CD4-positive, alpha-beta T cell (primary cell): ENCODE measurements at places on chromosomes 5 and 9.

DNA sequence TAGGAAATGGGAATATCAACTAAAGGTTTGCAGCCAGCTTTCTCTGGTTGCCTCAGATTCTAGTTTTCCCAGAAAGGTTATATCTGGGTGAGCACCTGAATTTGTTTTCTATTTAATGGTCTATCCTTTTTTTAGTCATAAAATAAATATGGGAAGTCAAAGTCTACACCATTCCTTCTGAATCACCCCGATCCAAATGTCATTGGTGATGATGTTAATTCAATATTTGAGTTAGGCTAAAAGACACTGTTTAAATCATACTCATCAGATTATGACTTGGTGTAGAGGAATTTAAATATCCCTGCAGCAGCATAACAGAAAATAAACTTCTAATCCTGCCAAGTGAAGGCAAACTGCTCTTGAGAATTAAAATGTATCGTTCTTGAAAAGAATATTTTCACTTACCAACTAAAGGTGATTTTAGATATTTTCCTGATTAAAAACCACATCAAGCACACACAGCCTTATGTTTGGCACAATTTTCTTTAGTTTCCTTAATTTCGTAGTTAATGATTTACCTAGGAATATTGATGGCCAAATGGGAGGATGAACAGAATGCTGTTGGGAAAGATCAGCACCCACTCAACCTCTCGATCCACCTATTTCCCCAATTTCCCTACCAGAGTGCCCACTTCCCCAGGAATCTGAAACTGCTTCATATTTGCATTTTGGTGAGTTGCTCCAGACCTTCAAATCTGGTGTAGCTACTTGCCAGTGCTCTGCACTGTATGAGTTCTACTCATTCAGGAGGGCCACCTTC, 103.1 kb upstream of the TSLP start:
- DNase-seq: no peak

- DNase-seq: no peak
These were observed 56.9 kb downstream of the NPR3 start for GRCh38 chr5:32767948-32768467.

- DNase-seq: peak; percentile 94
These were observed 7.0 kb upstream of the MGAT1 start for GRCh38 chr5:180809403-180810209.

DNA sequence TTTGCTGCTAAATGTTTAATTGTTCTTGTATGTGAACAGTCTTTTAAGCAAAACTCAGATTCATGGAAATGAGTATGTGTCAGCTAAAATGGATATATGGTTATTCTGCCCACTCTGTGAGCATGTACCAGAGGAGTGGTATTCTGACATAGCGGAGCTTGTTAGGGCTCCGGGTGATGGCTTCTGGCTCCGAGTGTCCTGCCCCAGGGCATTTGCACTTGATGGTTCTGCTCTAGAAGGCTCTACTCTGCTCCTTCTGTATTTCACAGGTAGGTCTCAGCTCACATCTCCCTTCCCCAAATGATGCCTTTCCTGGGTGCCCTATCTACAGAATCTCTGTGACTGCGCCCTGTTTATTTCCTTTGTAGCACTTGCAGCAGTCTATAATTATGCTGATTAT, 113.3 kb downstream of the ARHGAP26 start:
- DNase-seq: no peak

DNA sequence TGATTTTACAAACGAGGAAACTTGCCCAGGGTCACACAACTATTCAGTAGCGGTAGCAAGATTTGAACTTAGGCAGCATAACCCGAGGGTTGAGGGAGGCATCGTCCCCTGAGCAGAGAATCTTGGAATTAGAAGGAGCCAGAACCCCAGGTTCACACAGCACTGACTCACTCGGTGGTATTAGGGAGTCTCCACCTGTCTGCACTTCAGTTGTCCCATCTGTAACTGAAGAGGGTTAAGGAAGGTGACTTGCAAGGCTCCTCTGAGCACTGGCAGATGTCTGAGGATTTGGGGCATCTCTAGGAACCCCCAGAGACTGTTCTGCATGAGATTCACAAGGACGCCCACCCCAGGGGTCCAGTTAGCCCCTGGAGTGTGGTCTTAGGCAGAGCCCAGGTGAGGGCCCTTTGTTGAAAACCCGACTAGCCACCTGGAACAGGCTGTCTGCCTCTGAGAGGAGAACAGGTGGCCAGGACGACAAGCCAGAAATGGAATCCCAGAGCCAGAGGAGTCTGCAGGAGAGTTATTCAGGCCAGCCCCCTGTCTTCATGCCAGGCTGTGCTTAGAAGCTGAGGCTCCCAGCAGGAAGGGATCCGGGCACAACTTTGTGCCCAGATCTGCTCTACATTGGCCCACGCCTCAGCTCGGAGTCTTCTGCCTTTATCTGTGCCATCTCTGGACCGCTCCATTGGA, 50.0 kb upstream of the ORM1 start:
- DNase-seq: no peak

GRCh38 chr5:980001-980588, 28.5 kb upstream of the NKD2 start:
- no peak for DNase-seq

DNA sequence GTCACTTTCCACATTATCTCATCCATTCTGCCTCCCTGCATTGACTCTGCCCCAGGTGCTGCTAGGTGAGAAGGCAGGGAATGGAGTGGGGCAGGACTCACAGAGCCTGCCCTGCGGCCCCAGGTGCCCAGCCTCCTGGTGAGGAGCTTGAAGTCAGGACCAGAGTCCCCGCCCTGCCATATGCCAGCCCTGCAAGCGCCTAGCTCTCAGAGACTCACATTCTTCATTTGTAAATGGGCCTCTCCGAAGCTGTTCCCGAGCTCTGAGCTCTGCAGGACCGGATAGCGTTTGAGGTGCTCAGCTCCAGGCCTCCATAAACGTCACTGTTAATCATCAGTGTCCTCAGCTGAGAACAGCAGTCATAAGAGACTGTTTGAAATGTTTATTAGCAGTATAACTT, 75.1 kb upstream of the STXBP1 start:
- no peak for DNase-seq

- DNase-seq: no peak
These were observed 192.2 kb upstream of the CDKN2B start for GRCh38 chr9:22201256-22201655.

GRCh38 chr9:130433947-130434262, 10.9 kb upstream of the ASS1 start:
- no peak for DNase-seq

- no peak for DNase-seq
These were observed 54.1 kb downstream of the GDA start for GRCh38 chr9:72203205-72203803.

DNA sequence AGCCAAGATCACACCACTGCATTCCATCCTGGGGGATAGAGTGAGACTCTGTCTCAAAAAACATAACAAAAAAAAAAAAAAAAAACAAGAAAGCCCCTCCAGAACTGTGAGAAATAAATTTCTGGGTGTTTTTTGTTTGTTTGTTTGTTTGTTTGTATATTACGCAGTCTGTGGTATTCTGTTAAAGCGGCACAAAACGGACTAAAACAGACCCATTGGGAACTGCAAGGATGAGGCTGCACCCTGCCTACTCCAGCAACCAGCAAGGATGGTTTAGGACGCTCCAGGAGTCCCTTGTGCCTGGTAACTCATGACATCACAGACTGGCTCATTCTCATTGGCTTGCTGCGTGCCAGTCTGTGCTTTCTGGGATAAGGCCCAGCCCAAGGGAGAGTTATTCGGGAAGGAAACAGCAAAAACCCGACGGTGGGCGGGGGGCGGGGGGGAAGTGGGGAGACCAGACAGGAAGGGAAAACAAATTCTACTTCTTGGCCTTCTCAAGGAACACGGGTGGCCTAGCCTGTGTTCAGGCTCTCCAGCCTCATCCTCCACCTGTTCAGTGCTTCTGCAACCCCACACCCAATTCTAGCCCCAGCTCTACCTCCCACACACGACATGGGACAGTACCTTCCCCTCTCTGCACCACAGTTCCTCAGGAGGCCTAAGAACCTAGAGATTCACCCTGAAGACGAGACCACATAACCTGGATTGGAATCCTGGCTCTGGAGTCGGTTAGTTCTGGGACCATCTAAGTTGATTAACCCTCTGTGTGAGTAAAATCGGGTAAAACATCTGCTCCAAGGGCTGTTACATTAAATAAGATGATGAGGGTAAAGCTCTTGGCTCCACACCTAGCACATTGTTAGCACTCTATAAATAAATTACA, 2.8 kb downstream of the CD74 start:
- peak; percentile 35 for DNase-seq

- DNase-seq: no peak
These were observed 211.0 kb downstream of the PIK3R1 start for GRCh38 chr5:68426586-68426985.

- DNase-seq: no peak
These were observed 352.1 kb upstream of the KIF2A start for GRCh38 chr5:61953913-61954312.

- no peak for DNase-seq
These were observed 335.8 kb upstream of the PUM3 start for GRCh38 chr9:3179711-3180110.

GRCh38 chr9:86099701-86100364, 475 bp upstream of the GOLM1 start:
- DNase-seq: no peak

GRCh38 chr5:150491876-150492275, 16.1 kb upstream of the NDST1 start:
- no peak for DNase-seq

- no peak for DNase-seq
These were observed 2.6 kb upstream of the SLC6A3 start for GRCh38 chr5:1447671-1448361.

DNA sequence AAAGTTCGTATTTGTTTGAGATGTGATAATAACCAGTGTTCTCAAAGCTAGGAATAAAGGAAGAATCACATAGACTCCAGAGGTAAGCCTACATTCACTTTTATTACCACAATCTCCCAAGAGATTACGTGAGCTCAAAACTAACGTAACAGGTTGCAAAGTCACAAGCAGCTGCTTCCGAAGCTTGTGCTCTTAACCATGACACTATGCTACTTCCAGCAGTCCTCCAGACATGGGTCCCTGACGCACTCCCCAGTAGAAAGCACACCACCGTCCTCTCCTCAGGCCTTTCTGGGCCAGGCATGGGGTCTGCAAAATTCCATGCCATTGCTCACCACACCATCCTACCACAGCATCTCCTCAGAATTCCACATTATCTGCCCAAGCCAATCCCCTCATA, 84.6 kb downstream of the PAX5 start:
- DNase-seq: no peak

DNA sequence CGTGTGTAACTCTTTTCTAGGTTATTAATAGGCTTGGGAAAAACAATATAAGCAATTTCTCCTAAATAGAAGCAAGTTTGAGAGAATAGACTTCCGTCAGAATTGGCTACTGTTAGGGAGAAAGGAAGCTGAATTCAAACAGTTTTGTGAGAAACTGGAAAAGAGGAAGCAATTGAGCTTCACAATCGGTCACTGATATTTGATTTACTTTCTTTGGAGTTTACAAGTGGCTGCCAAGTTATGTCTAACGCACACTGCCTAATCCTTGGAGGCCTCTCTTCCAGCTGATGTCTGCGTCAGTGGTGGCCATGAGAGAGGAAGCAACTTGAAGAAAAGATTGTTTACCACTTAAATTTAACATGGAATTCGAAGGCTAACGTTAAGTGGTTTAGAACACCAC, 319.5 kb downstream of the ADGRV1 start:
- no peak for DNase-seq

GRCh38 chr5:113271745-113272454, 162.9 kb downstream of the TSSK1B start:
- DNase-seq: no peak
